Sciatic nerve (tissue), 2 donors: ENCODE measurements at places on chromosomes 3 and 15. TPM values are rescaled to one million over a fixed set of nuclear protein-coding genes. Genes with fewer than 3 reads are reported as not detected.

Gene PFN2
- total RNA-seq, result 75.8 TPM

Gene PIGBOS1
- 11.8 TPM for total RNA-seq

Gene HHATL
- not detected for total RNA-seq

Gene ACTRT3
- 2.3 TPM for total RNA-seq

Gene ADGRG7
- not detected for total RNA-seq

Gene LTF
- total RNA-seq, result 11.3 TPM

Gene LCTL
- total RNA-seq, result 19.6 TPM

Gene GPD1L
- 36.7 TPM for total RNA-seq

Gene SNTN
- not detected for total RNA-seq

Gene CCNL1
- 222 TPM for total RNA-seq

Gene TM4SF18
- total RNA-seq, result 11.8 TPM
